Activated naive CD4-positive, alpha-beta T cell treated with anti-CD3 and anti-CD28 coated beads, Interleukin-2, amount 10 ng/mL, durations not matched to agents 7 days and 5 days (primary cell): ENCODE measurements at places on chromosomes 6 and 20.

GRCh38 chr6:48766349-48766748 lies 655.4 kb upstream of the PTCHD4 start:
- no peak overlapping the region for H3K4me3 ChIP-seq
- no peaks in the 10 kb centered on the region for H3K36me3 ChIP-seq

DNA sequence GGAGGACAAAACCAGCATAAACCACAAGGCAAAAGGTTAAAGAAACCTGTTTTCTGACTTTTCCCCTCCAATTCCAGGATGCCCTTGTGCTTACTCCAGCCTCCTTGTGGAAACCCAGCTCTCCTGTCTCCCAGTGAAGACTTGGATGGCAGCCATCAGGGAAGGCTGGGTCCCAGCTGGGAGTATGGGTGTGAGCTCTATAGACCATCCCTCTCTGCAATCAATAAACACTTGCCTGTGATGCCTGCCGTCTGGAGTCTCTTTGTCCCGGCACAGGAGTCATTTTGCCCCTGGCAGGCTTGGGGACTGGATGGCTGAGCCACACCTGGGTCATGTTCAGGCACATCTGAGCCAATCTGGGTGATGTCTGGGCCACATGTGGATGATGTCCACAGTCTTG lies 26.6 kb downstream of the BPIFB1 start:
- no peak overlapping the region for H3K4me3 ChIP-seq
- no peaks in the 10 kb centered on the region for H3K4me1 ChIP-seq
- no peak for DNase-seq

GRCh38 chr20:25478889-25479568 lies 71.6 kb downstream of the GINS1 start:
- no peak overlapping the region for H3K4me3 ChIP-seq
- DNase-seq, result no peak
- no peak overlapping the region for H3K27ac ChIP-seq
- H3K4me1 ChIP-seq, result peaks cover 3% of the 10 kb centered on the region
- H3K27me3 ChIP-seq, result peaks cover 4% of the 10 kb centered on the region

- no peaks in the 10 kb centered on the region for H3K4me1 ChIP-seq
- H3K4me3 ChIP-seq, result no peak overlapping the region
- H3K27me3 ChIP-seq, result no peaks in the 10 kb centered on the region
- no peak for DNase-seq
- no peaks in the 10 kb centered on the region for H3K36me3 ChIP-seq
- H3K27ac ChIP-seq, result no peak overlapping the region
Measured at GRCh38 chr6:124055395-124055794, 251.7 kb downstream of the NKAIN2 start.
